ENCODE measurements at places on chromosomes 1 and 21.

- no peak for DNase-seq
These were observed 7.2 kb downstream of the C1orf115 start for GRCh38 chr1:220697326-220697725.

- peak; percentile 24 for DNase-seq
These were observed 179.1 kb downstream of the FASLG start for GRCh38 chr1:172837816-172838679.

DNA sequence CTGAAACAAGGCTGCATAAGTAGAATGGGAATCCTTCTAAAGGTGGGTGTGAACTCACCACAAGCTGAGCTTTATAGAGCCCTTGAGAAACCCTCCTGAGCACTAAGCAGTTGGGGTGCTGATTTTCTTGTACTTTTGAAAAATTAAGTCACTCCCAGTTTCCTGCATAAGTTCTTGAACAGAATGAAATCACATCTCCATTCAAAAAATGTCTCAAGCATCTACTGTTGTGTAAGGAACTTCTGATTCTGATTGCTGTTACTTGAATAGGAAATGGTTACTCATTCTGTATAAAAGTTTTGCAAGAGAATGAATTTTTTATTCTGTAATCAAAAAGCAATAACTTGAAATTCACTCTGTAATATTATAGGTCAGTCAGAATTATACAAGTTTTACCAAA, 50.8 kb upstream of the WNT2B start:
- no peak for DNase-seq

DNA sequence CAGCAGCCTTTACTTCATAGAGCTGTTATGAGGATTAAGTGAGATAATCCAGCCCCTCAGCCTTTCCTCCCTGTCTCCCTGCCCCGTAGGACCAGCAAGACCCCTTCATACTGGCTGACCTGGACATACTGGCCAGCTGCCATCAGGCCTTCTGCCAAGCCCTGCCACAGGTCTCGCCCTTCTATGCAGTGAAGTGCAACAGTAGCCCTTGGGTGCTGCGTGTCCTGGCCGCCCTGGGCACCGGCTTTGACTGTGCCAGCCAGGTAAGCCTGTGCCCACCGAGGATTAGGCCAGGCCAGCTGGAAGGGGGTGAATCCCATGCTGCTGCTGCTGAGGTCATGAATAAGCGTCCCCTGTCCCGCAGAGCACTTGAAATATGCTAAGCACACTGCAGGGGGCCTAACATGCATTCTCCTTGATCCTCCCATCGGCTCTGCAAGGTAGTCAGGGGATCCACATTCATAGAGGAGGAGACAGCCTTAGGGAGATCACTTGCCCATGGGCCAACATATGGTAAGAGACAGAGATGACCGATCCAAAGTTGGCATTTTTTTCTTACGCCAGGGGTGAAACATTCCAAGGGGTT, 73.3 kb upstream of the TINAGL1 start:
- no peak for DNase-seq

DNA sequence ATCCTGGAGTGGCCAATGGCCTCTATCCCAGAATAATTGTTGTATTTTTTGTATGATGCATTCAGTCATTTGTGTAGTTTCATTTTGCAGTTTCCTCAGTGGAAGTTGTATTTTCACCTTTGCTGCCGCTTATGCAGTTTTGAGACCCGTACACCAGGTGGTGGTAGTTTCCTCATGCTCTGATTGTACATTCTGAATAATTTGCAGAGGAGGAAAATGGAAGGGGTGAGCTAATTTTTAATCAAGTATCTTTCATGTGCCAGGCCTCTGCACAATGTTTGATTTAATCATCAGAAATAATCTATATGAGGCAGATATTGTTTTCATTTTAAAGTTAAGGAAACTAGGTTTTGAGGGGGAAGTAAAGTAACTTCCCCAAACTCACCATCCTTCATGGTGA, 29.5 kb downstream of the HLX start:
- no peak for DNase-seq

DNA sequence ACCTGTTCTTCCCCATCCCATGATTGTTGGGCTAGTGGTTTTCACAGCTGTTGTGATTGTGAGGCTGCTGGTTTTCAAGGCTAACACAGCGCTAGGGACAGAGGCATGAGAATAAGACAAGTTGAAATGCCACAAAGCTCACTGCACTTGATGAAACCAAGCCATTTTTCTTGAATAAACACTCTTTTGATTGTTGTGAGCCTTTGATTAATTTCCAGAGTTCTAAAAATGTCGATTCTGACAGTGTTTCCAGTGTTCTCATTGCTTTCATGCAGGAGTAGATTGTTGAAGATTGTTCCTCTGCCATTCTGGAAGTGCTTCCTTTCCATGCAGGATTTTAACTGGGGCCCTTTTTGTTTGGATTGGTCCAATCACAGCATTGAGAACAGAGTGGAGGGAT, 134.9 kb upstream of the GRIK3 start:
- no peak for DNase-seq

DNA sequence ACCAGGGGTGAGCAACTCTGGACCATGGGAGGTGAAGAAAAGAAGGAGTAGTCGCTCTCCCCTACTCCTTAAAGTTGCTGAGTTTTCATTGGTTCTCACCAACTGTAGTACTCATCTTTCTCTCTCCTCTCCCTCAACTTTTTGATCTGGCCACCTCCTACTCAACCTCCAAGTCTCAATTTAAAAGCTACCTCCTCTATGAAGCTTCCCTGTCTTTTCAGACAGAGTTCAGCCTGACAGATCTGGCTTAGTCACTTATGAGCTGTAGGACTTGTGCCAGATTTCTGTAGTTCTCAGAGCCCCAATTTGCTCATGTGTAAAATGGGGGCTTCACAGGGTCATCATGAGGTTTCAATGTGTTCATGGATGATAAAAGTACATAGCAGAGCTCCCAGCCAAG, 34.5 kb upstream of the HTR1D start:
- no peak for DNase-seq

- DNase-seq, result no peak
These were observed 69.5 kb upstream of the DESI2 start for GRCh38 chr1:244583358-244583982.

DNA sequence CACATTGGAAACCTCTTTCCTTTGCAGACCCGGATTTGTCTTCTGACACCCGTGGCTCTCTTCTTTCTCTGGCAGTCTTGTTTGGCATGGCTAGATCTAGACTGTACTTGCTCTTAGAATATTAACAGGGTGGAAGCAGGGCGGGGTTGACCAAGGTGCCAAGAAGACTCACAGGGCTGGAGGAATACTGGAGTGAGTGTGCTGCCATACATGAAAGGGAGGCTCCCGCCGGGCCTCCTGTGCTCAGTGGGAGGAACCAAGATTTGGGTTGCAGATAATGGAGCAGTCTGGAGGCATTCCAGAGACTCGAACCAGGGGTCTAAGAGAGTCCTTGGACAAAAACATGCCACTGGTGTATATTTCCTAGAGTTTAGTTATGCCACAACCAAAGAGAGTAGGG, 27.6 kb upstream of the SNX27 start:
- DNase-seq, result no peak

DNA sequence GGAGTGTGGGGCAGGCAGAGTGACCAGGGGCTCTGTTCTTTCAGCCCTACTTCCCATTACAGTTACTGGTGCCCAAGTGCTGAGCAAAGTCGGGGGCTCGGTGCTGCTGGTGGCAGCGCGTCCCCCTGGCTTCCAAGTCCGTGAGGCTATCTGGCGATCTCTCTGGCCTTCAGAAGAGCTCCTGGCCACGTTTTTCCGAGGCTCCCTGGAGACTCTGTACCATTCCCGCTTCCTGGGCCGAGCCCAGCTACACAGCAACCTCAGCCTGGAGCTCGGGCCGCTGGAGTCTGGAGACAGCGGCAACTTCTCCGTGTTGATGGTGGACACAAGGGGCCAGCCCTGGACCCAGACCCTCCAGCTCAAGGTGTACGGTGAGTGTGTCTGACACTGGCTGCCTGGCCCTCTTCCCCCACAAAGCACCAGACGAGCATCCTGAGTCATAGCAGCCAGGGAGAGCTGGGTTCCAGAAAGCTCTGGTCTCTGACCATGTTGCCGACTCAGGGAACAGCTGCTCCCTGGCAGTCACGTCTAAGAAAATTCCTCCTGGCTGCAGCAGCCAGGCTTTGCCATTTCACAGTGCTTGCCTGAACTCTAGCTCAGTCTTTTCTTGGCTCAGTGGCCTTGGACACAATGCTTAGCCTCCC, 3.3 kb downstream of the SLAMF8 start:
- DNase-seq, result no peak

DNA sequence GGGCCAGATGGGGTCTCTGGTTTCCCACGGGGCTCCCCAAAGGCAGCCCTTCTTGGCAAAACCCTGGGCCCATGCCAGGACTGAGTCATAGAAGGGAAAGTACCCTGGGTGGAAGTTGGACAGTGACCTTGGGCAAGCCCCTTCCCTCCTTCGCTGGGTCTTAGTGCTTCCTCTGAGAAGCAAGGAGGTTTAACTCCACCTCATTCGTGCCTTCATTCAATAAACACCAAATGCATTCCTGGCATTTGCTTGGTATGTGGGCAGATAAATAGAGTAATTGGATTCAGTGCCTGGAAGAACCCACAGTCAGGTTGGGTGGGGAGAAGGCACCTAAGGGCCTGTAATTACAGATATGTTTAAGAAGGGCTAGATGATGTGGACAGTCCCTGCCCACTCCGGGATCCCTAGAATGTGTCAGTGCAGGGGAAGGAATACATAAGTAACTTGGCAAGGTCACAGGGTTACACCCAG, 36.3 kb upstream of the CITED4 start:
- peak; percentile 22 for DNase-seq

DNA sequence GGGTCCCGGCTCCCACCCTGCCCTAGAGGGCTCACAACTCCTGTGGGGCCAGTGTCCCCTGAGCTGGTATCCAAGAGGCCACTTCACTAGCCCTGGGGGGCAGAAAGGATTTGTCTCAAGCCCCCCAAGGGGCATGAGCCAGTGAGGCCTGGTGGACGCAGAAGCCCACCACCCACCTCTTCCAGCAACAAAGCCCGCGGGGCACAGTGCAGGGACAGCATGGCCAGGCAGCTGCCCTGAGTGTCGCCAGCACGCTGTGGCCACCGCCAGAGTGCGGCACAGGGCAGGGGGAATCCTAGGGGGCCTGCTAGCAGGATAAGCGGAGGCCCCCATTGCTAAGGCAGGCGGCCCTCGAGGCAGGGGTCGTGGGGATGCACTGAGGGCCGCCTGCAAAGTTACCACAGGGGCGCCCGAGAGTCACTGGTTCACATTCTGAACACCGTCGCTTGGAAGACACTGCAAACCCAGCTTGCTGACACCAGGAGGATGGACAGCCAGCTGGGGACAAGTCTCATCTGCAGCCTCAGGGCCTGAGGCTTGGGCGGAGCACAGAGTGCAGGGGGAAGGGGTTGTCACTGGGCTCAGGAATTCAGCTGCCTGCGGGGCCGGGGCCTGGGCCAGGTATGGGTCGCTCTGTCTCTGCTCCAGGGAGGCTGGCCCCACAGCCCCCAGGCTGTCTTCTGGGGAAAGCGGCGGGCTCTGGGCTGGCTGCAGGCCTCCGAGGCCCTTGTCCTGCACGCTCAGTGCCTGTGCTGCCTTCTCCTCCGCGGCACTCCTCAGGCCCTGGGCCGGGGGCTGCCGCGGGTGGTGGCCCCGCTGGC, 26.8 kb downstream of the SLC19A1 start:
- DNase-seq, result no peak

DNA sequence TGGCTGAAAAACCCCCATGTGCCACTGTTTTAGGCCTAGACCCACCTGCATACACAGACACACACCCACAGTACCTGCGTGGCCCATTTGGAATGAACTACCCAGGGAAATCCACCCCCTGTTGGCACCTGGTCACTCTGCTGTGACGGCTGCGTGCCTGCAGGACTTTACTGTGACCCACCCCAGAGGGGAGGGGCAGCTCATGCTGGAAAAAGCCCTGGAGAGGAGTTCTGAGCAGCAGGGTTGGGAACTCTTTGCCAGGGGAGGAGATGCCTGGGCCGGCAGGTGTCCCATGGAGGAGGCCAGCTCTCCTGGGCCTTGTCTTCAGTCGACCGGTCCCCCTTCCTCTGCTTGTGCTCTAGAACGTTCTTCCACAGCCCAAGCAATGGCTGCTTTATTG, 87.3 kb upstream of the CSF3R start:
- DNase-seq, result no peak

- no peak for DNase-seq
These were observed 20.1 kb upstream of the MACF1 start for GRCh38 chr1:39184354-39184818.

GRCh38 chr1:22806584-22806983, 95.9 kb downstream of the EPHB2 start:
- DNase-seq, result no peak

DNA sequence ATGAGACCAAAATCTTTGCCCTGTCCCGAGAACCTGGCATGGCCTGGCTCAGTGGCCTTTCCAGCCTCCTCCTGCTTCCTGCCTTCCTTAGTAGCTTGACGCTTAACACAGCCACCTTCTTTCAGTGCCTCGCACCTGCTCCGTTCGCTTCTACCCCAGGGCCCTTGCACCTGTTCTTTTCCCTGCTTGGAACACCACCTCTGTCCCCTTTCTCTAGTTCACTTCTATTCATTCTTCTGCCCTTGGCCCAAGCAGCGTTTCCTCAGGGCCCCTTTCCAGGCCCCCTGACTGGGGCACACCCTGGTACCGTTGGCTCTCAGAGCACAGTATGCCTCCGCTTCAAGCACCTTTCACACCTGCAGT, 9.0 kb upstream of the HTR6 start:
- no peak for DNase-seq

DNA sequence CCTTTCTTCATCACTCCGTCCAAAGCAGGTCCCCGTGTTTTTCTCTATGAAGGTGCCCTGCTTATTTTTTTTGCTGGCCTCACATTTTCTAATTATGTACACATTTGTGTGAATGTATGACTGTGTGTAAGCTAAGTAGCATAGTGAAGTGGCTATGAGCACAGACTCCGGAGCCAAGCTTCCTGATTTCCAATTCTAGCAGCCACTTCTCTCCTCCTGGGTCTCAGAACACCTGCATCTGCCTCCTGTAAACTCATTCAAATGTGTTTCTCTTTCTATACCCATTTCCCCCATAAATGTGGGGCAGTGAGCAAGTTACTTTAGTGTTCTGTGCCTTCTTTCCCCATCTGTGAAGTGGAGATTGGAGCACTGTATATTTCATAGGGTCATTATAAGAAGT, 2.1 kb downstream of the SLAMF6 start:
- no peak for DNase-seq

- peak; percentile 88 for DNase-seq
These were observed 82.8 kb upstream of the BMP8A start for GRCh38 chr1:39408641-39409054.

- no peak for DNase-seq
These were observed 109.8 kb downstream of the PATJ start for GRCh38 chr1:61851849-61852669.

GRCh38 chr1:164633997-164634396, 75.0 kb downstream of the PBX1 start:
- DNase-seq, result no peak

DNA sequence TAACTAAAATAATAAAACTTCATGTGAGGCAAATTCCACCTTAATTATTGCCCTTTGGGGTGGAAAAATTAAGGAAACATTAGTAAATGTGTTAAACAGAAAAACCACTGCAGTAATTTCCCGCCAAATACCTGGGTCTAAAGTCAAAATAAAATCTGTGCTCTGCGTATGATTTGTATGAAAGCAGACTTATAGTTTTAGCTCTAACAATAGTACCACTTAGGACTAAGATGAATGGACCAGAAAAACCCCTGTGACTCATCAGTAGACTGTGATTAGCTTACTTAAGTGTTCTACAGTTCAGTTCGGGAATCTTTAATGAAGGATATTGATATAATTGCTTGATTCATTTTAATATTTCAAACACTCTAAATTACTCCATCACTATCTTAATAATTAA, 23.3 kb upstream of the C1orf105 start:
- no peak for DNase-seq

- no peak for DNase-seq
These were observed 166.2 kb downstream of the TOMM20 start for GRCh38 chr1:234962340-234962989.
